ENCODE measurements at places on chromosomes 3 and 15.

DNA sequence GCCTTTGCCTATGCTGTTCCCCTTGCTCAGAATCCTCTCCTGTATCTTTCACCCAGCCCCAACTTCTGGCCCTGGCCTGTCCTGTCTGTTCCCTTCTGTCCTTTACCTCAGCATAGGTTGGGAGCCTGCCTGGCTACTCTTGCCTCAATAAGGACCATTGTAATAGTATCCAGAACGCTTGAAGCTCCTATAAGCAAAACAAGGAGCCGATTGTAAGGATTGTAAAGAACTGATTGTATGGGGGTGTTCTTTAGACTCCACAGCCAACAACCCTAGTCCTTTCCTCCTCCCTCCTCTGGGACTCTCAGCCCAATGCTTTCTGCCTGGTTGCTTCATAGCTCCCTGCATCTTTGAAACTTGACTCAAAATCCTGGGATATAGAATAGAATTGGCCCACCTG lies 18.7 kb upstream of the RAD54L2 start:
- no peak for DNase-seq

DNA sequence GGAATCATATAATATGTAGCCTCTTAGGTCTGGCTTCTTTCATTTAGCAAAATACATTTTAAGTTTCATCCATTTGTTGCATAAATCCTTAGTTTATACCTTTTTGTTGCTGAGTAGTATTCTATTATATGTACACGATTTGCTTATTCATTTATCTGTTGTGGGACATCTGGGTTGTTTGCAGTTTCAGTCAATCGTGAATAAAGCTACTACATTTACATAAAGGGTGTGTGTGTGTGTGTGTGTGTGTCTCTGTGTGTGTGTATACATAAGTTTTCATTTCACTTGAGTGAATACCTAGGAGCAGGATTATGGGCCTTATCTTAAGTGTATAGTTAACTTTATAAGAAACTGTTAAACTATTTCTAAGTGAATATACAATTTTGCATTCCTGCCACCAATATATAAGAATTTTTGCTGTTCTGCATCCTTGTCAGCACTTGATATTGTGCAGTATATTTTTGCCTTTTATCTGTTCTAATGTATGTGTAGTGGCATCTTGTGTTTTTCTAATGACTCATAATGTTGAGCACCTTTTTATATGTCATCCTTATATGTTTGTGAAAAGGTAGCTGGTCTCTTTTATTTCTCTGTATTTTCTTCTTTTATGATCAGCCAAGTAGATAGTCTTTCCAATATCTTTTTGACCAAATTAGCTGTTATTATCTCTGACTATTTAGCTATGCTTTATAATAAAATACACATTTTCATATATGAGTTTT lies 55.0 kb downstream of the GLCE start:
- DNase-seq: no peak

GRCh38 chr15:90957031-90957790 lies 2.5 kb downstream of the RCCD1 start:
- DNase-seq: no peak

DNA sequence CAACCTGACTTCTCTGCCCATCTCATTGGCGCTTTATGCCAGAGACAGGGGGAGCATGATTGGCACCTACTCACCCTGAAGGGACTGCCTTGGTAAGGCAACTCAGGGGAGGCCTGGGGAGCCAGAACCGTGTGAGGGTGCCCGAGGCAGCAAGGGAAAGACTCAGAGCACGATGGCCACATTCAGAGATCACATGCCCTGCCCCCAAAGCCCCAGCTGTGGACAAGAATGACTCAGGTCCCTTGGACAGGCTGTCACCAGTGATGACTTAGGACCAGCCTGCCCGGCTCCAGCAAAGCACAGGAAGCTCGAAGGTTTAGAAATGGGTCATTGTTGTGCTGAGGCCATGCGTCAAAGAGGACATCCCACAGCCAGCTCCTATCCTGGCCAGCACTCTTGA lies 49.1 kb upstream of the LIMD1 start:
- DNase-seq: peak; percentile 57

DNA sequence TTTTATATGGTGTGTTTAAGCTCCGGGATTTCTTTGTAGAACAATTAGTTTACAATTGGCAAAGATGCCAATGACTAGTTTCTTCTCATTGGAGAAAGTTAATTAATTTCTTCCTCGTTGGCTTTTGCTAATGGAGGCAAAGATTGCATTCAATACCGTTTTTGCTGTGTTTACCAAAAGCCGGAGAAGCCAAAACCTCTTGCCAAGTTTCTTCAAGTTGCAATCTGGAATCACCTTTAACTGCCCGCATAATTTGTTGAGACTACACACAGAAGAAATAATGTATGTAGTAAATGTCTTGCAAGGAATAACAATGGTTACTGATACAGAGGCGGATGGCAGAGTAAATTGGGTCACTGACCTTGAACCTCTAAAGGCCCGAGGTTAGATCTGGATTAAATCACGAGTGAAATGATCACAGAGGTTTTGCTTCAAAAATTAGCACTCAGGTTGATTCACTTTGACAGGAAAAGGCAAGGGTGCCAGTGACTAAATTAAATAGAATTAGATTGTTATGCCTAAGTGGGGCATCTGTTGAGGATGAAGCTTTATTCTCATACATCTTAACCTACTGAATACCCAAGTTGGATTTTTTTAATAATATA lies 732.1 kb upstream of the NR2F2 start:
- DNase-seq: no peak
